ENCODE measurements at places on chromosomes 16 and 17.

- no peak for DNase-seq
Observed at GRCh38 chr16:15950869-15951268, 1.5 kb downstream of the ABCC1 start.

- DNase-seq, result peak; percentile 32
Observed at GRCh38 chr17:47204722-47205418, 4.3 kb upstream of the MYL4 start.

- no peak for DNase-seq
Observed at GRCh38 chr16:66360624-66361324, 5.7 kb upstream of the CDH5 start.

DNA sequence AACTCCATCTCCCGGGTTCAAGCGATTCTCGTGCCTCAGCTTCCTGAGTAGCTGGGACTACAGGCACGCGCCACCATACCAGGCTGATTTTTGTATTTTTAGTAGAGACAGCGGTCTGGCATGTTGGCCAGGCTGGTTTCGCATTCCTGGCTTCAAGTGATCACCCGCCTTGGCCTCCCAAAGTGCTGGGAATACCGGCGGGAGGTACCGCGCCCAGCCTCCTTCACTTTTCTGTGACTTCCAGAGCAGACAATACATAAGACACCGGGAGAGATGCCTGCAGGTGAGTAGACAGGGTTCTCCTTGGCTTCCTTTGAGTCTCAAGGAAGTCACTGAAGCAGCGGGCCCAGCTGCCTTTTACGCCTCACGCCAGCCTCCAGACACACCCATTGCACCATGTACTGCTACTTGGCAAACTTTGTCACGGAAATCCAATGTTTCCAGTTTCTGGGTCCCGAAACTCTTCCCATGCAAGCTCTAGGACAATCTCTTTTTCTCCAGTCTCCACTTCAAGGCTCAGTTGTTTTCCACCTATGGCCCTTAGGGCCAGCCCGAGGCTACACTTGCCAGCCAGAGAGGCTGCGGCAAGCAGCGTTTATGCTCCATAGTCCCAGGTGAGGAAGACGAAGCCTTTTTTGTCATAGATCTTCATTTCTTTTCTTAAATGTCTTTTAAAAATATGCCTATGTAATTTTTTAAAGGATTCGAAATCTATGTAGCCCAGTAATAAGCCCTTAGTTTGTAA lies 886 bp upstream of the OR1F1 start:
- no peak for DNase-seq

- no peak for DNase-seq
Observed at GRCh38 chr17:29911641-29912177, 18.3 kb downstream of the SSH2 start.

DNA sequence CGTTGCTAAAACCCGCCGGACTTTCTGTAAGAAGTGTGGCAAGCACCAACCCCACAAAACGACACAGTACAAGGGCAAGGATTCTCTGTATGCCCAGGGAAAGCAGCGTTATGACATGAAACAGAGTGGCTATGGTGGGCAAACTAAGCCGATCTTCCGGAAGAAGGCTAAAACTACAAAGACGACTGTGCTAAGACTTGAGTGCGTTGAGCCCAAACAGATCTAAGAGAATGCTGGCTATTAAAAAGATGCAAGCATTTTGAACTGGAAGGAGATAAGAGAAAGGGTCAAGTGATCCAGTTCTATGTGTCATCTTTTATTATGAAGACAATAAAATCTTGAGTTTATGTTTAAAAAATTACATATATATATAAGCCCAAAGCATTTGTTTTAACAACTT lies 20.3 kb downstream of the HELZ start:
- no peak for DNase-seq

GRCh38 chr16:88619859-88620815 lies 18.2 kb upstream of the IL17C start:
- DNase-seq, result peak; percentile 57

- no peak for DNase-seq
Observed at GRCh38 chr17:57262557-57262956, 6.2 kb downstream of the MSI2 start.

- DNase-seq, result no peak
Observed at GRCh38 chr16:24101431-24101830, 154.7 kb upstream of the CACNG3 start.

- no peak for DNase-seq
Observed at GRCh38 chr17:13518261-13519000, 83.3 kb downstream of the HS3ST3A1 start.

DNA sequence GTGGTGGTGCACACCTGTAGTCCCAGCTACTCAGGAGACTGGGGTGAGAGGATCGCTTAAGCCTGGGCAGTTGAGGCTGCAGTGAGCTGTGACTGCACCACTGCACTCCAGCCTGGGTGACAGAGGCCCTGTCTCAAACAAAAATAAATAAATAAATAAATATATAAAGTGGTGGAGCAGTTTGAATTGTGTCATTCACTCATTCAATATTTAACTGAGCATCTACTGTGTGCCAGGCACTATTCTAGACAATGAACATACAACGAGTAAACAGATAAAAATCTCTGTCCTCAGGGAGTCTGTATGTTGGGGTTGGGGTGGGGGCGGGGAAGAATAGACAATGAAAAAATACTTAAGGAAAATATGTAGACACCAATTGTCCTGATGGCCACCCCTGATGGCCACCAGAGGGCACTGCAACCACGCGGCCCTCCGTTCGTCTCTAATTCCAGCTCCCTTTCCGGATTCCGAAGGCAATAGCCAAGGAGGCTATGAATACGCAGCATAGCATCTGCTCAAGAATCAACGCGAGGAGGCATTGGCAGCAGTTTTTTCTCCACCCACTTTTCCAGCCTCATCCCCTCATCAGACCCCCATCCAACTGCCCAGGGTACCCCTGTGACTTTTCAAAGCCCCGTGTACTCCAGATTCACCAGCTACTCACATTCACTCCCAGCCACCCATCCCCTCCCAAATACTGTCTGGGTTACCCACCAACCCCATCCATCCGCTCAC lies 21.4 kb downstream of the QPRT start:
- DNase-seq, result peak; percentile 65

DNA sequence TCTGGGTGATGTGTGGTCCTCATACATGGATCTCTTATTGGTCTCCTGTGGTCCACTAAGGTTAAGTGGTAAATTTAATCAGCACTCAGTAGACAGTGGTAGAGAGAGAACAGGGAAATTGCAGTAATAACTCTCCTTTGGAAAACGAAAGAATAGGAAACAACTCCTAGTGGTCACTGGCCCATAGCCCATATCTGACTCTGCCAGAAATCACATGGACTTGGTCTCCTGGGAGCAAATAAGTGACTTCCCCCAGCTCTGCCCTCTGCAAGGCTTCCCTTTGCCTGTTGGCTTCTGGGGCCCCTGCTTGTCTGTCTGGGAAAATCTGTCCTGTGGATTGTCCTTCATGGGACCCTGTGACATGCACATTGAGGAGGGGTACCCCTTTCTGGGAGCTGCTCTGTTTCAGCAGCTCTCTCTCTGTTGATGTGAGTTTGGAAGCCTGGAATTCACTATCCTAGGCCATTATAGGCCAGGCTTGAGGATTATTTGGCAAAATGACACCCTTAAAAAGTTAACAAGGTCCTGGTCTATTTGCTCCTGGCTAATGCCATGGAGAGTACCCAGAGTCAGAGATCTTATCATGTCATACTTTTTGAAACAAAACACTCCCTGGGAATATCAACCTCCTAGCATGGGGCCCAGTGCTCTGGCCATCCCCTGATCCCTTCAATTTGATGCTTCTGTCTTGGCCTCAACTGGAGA lies 58.0 kb upstream of the HNF1B start:
- no peak for DNase-seq

DNA sequence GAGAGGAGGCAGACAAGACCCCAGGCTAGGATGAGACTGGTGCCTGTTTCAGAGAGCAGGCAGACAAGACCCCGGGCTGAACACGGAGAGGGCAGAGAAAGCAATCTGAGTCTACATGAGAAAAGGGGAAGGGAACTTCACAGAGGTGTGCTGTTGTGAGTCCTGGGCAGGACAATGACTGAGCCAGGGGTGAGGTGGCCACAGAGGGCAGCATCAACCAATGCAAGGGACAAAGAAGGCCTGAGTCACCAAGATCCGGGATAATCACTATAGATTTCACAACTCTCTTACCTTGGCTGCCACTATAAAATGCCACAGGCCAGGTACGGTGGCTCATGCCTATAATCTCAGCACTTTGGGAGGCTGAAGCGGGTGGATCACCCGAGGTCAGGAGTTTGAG lies 89.0 kb downstream of the SLC39A11 start:
- no peak for DNase-seq

GRCh38 chr17:74992223-74992622 lies 4.8 kb downstream of the CDR2L start:
- no peak for DNase-seq

DNA sequence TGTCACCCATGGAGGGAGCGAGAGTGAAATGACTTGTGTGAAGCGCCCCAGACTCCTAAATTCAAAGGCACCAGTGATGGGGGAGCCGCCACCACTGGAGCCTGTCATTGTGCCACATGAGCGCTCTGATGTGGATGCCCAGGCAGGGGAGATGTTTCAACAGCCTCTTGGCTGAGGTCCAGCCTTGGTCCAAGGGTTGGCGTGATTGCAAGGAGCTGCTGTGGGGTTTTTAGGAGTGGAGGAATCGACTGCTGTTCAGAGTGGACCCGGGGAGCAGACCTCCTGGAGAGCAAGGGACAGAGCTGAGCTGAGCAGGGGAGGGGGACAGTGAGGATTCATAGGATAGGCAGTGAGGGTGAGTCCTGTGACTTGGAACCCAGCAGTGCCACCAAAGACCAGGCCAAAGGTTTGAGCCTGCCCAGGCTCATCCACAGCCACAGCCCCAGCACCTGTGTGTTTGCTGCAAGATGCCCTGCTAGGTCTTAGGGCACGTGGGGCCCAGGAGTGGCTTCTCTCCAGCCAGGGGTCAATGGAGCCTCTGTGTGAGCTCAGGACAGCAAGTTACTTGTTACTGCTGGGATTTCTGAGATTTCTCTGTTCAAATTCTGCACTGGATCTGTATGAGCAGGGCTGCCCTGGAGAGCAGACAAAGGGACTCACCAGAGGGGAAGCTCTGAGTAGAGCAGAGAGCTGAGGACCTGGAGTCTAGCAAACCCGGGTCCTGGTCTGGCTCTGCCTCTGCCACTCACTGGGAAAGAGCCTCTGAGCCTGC lies 20.3 kb downstream of the RHBDL3 start:
- DNase-seq, result no peak

Data from activated effector memory CD4-positive, alpha-beta T cell treated with Interleukin-2 at 50 U/mL for 16 hours (primary cell).